NCI-H1105 (cell line): ENCODE measurements at places on chromosomes 3 and 15.

DNA sequence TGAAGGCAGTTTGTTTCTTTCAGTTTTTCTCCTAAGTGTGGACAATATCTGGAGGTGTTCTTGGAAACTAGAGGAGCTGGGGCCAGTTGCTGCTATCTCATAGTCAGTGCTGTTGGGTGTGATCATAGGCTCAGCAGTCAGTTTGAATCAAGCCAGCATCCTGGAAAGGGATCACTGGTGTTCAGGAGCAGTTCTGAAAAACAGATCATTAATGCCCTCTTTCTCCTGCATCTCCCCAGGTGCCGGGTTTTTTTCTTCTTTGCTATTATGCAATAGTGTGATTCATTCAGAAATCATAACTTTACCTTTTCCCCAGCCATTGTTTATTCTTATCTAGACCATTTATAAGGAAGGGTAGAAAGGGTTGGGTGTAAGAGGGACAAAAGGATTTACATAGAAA lies 24.0 kb downstream of the LNP1 start:
- DNase-seq = no peak

- no peak for DNase-seq
Observed at GRCh38 chr3:153273217-153273616, 111.2 kb downstream of the RAP2B start.

- no peak for DNase-seq
Observed at GRCh38 chr3:189491831-189492230, 139.4 kb upstream of the TP63 start.

- no peak for DNase-seq
Observed at GRCh38 chr3:31246293-31247062, 286.2 kb upstream of the STT3B start.

- DNase-seq = no peak
Observed at GRCh38 chr3:34351882-34352777, 553.7 kb downstream of the PDCD6IP start.

DNA sequence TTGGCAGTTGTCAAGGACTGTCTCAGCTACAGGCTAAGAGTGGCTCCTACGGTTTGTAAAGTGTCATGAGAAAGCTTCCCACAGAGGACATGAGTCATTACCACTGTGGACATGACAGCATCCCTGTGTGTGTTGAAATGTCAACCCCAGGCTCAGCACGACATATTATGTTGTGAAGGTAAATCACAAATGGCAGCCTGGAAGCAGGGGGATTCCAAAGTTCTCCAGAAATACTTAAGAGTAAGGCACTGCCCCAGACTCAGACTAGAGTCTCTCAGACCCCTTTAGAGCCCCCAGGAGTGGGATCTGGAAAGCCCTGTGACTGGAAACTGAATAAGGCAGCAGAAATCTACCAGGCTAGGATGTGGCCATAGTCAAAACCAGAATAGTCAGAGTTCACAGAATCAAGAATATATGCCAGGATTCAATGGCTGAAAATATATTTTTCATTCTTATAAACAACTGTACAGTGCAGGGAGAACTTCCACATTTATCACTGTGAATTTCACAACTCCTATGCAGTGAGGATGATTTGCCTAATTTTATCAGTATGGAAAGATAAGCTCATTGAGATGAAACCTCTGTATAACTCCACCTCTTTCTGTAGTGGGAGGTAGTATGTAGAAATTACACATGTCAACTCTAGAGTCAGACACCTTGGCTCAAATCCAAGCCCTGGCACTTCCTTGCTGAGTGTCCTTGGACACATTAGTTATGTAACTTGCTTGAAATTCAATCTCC lies 237.1 kb upstream of the CFAP20DC start:
- DNase-seq = no peak

- DNase-seq = no peak
Observed at GRCh38 chr3:143529018-143529478, 319.2 kb downstream of the SLC9A9 start.

DNA sequence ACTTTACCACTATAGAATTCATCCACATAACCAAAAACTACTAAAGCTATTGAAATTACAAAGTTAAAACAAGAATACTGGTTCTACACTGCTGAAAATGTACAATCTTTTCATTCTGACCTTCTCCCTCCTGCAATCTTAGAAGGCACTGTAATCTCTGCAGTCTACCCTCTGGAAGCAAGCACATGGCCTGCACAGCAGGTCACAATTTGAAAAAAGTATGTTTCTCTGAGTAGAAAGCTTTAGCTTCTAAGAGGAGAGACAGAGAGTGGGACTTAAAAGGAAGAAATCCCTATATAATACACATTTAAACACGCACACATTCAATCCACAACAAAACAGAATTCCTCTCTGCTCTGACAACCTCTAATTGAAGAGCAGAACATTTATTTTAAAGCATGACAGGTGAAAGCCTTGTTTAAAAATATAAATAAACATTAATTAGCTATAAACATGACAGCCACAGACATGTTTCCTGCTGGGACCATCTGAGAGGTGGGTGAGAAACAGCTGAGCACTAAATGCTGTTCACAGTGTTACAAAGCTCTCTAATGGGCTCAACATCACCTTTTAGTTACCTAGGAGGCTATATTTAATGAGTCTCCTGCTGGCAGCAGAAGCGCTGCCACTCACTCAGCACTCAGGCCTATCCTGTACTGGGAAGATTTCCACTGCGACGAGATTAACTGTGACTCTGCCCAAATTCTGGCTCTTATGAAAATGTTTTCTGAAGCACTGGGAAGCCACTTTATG lies 447.4 kb downstream of the AGBL1 start:
- no peak for DNase-seq

DNA sequence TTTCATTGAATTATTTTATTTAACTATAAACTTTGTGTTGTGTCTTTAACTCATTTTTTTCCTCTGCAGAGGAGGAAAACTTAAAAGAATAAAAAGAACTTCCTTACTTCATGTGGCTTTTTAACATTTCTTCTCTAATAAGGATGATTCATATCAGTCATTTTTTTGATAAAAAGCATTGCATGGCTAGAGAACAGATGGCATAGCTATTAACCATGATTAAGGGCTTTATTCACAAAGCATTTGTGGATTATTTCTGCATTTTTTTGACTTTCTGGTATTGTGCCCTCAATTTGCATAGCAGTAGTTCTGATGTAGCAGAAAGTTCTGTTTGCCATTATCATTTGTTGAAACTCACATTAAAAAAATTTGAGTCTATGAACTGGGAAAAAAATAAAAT lies 540.8 kb downstream of the SI start:
- DNase-seq = no peak

GRCh38 chr3:155519078-155519477 lies 225.6 kb upstream of the STRIT1 start:
- no peak for DNase-seq

DNA sequence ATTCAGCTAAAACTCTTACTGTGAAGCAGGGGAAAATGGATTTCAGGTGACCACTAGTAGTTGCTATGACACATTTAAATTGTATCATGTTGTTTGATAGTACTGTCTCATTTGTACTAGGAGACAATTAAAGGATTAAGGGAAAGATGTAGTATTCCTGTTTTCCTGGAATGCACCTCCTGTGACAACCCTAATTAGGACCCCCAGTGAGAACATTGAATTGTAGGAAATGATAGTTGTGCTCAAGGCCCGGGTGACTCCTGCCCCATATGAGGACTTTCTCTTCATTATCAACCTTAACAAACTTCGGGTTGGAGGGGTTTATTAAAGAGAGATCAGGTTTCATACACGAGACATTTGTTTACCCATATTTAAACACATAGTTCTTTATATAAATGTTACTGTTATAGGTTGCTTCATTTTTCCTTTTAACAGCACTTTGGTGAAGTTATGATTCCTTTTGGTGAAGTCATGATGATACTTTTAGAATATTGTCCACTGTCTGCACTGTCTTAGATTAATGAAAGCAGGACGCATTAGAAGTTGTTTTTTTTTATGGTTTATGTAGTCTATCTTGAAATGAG lies 392.6 kb upstream of the NAALADL2 start:
- no peak for DNase-seq

DNA sequence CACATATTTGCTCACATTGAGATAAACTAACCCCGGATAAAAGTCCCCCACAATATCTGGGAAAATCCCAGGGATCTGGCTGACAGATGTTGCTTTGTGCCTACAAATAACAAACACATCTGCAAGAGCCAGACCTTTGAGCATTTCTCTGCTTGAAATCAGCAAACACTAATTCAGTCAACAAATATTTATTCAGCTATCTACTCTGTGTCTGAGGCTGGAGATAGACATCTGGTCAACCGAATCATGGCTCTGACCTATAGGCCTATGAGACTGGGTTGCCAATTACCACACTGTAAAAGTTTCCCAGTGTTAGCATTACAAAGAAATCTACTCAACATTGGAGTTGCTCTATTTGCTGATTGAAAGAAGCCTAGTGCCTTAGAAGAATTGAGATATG lies 201.1 kb upstream of the CADPS start:
- DNase-seq = no peak

DNA sequence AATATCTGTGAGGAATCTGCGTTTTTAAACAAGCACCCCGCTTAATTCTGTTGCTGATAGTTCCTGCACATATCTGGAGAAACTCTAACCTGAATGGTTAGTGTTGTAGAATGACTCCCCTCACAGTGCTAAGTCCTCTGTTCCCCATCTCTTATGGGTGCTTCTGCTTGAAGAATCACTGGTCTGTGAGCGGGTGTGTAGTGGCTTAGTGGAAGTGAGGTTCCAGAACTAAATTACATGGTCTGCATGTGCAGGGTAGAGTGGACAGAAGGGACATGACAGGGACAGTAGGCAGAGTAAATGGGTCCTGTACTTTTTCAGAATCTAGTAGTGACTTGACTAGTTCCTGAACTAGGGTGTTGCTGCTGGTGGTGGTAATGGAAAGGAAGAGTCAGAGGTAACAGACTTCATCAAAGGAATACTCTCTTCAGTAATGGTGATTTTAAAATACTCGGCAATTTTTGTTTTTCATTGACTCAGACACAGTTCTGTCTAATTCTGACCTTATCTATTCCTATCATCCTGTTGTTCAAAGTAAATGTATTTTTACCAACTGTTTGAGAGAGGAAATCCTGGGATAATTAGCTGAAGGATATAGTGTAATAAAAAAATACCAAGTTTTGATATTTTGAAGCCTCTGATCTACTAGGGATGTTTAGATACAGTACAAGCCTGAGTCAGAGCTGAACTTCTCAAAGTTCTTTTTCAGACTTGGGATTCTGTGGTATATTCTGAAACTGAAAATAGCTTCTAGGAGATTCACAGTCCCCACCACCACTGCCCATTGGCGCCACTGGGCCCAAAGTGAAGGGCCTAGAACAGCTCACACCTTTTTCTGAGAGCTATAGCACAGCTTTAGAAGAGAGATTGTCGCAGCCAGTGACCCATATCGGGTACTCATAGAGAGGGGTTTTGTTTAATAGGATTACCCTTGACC lies 55.5 kb downstream of the FNDC3B start:
- DNase-seq = no peak

- DNase-seq = no peak
Observed at GRCh38 chr3:31373681-31374080, 159.0 kb upstream of the STT3B start.

DNA sequence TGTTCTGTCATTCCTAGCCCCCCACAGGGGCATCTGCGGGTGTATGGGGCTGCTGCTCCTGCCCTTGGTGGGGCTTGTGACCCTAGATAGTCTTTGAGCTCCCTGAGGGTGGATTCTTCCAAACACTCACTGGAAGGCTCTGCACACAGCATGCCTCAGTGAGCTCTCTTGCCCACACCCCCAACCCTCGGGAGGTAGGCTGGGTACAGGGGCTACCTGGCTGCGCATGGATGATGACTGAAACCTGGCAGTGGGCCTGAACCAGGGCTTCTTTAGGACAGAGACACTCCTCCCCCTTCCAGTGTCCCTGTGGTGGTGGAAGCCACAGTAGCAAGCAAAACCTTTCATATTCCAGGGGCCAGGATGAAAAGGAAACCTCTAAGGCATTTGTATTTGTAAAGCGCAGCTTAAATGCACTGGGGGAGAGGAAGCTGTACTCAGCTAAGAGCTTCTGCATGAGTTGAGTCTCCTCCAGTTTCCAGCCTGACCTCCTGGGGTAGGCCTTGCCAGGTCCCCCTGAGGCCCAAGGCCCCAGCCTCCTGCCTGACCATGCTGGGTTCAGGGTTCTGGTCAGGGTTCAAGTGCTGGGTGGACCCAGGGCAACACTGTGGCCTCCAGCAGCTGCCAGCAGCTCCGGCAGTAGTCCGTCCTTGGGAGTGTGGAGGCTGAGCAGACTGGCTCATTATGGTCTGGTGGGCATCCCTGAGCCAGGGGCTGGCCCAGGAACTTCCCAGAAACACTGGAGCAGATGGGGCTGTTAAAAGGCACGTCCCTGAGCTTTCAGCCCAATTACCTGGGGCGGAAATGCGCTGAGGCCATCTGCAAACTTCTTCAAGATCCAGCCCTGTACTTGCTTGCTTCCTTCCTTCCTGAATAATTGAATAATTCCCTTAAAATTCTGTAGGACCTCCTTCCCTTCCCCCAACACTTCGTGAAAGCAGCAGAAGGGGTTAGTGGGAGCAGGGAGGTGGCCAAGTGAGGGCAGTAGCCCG lies 89.7 kb downstream of the HMG20A start:
- no peak for DNase-seq

DNA sequence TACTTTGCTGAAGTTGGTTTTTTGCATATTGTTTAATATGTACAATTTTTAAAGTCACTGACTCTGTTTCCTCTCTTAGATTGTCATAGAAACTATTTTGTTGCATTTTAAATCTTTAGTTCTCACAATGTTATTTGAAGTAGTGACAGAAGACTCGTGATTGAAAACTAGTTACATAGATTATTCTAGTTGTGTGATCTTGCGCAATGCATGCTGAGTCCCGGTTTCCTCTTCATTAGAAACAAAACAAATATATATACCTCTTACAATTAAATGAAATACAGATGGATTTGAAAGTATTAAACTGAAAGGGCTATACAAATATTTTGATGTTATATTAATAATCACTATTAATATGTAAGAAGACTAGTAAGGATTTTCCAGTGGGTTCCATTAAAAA lies 333.0 kb downstream of the LPP start:
- DNase-seq = no peak

- DNase-seq = no peak
Observed at GRCh38 chr3:36124118-36124796, 256.0 kb upstream of the STAC start.
